ENCODE measurements at places on chromosomes 1 and 21.

DNA sequence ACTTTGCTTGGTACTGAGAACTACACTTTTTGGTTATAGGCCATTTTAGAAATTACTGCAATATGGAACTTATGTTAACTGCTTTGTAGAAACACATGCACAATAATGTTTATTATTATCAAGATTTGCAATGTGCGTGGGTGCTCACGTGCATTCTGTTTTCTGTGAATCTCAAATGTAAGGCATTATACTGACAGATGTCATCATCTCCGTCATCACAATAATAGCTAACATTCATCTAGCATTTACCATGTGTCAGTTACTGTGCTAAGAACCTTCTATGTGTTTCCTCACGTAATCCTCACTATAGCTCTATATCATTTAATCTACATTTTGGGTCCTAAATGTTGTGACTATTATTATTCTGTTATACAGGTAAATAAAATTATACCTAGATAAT, 1214.8 kb upstream of the ADGRL4 start:
- DNase-seq = no peak

- DNase-seq = no peak
Observed at GRCh38 chr21:41138711-41139110, 29.2 kb upstream of the BACE2 start.

- DNase-seq = no peak
Observed at GRCh38 chr1:6116137-6116536, 64.0 kb downstream of the CHD5 start.

DNA sequence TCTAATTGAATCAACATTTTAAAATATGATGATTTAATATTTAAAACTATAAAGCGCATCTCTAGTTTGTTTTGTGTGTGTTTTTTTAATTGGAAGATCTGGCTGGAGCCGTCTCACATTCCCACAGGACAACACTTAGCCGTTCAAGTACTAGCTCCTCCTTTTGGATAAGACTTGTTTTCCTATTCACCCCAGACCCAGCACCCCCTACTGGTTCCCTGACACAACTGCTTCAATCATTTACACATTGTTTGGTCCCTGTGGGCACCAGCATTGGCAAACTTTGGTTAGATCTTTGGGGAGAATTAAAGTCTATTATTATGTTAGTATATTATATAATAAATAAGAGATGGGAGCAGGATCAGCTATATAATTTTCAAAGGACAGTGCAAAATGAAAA, 34.5 kb downstream of the TYW3 start:
- DNase-seq = no peak

DNA sequence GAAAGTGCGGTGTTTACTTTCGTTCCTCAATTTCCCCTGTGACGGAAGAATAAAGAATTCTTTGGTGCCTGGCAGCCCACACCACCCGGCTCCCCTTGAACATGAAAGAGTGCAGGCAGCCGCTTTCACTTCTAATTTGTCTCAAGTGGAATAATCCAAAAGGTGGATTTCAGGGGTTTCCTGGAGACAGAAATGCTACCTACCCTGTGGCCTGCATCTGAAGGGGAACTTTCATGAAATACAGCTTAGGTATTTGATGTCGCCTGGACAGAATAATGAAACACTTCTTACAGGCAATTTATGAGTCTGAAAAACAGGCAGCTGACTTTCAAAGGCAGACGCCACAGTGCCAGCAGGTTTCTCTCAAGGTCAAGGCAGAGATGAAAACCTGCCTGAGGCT, 169.5 kb upstream of the USP24 start:
- DNase-seq = no peak

- DNase-seq = no peak
Observed at GRCh38 chr1:14514739-14515138, 83.7 kb upstream of the KAZN start.

DNA sequence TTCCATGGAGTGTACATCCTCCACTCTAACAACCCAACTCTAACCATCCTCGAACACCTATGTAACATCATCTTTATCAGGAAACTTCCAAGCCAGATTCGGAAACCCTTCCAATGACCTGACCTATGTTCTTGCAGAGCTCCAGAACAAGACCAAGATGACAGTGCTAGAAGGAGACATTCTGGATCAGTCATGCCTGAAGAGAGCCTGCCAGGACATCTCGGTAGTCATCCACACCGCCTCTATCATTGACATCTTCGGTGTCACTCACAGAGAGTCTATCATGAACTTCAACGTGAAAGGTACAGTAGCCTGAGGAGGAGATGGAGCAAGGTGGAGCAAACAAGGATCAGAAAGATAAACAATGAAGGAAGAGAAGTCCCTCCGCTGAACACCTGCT, 36.1 kb upstream of the HSD3B1 start:
- no peak for DNase-seq

GRCh38 chr1:67723620-67724019, 38.6 kb downstream of the GADD45A start:
- no peak for DNase-seq

DNA sequence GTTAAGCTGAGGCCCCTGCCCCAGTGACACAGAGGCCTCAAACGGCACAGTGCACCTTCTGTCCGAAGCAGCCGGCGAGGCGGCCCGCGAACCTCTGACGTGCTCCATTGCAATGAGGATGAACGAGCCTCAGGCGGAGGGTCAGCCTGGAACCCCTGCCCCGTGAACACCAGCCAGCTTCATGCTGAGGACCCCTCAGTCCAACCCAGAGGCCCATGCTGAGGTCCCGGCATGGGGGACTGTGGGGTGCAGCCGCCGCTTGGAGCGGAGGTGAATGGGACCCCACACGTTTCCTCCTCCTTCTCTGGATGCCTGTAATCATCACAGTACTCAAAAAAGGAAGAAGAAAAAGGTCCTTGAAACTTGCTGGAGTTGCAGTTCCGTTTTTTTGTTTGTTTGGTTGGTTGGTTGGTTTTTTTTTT, 62.1 kb downstream of the PRKCZ start:
- DNase-seq = no peak

DNA sequence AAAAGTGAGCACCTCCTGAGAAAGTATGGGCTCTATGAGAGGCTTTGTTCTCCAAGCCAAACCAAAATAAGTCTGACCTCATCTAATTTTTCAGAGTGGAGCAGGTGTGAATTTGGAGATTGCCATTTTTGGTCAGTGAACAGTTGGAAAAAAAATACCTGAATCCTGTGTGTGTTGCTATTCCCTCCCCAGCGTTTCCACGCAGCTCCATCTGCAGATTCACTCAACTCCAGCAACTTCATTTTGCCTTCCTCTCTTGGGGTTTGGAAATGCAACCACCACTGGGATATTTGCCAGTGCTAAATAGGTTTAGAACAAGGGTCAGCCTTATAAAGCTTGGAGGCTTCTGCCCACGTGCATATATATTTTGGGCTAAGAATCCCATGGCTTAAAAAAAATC, 11.2 kb downstream of the CASQ2 start:
- DNase-seq = no peak

Data from activated T-cell treated with anti-CD3 and anti-CD28 coated beads for 24 hours (primary cell).